ENCODE measurements at places on chromosomes 6 and 20. TPM values are rescaled to one million over a fixed set of nuclear protein-coding genes. Genes with fewer than 3 reads are reported as not detected.

Gene PHACTR1
- total RNA-seq, result 2.9 TPM

DNA sequence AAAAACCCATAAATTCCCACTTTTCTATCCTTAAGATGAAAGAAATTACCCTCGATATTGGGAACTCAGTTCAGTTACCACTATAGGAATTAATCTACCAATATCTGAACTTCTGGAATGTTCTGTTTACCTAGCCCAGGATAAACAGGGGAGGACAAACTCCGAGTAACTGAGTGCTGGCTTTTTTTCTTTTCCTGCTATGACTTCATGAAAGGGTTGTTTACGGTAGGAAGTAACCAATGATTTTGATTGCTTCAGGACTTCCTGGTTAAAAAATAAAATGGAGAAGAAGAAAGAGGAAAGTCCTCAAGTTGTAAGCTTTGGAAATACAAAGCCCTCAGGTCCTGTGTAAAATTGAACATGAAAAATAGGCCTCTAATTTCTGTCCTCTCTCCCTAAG, 167.7 kb downstream of the ZNF217 start:
- no peak for DNase-seq
- no peaks in the 10 kb centered on the region for H3K4me1 ChIP-seq
- H3K4me3 ChIP-seq, result no peak overlapping the region
- no peak overlapping the region for H3K27ac ChIP-seq

DNA sequence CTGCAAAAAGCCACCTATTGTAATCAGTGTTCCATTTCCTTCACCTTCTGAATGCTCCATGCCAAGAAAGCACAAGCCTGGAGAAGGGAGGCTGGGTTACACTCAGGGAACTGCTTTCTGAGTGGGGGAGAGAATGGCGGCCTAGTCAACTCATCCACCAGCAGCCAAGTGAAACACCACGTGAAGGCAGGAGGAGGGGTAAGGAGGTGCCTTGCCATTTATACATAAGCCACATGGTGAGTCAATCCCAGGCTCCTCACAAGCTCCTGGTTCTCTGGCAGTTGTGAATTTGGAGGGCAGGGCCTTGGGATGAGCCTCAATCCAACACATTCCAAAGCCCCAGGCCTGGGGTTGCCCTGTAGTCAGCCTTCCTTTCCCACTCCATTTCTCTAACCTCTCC, 149.4 kb downstream of the CD24 start:
- no peaks in the 10 kb centered on the region for H3K36me3 ChIP-seq
- DNase-seq, result peak; percentile 58
- no peak overlapping the region for H3K4me3 ChIP-seq
- H3K4me1 ChIP-seq, result peaks cover 17% of the 10 kb centered on the region

DNA sequence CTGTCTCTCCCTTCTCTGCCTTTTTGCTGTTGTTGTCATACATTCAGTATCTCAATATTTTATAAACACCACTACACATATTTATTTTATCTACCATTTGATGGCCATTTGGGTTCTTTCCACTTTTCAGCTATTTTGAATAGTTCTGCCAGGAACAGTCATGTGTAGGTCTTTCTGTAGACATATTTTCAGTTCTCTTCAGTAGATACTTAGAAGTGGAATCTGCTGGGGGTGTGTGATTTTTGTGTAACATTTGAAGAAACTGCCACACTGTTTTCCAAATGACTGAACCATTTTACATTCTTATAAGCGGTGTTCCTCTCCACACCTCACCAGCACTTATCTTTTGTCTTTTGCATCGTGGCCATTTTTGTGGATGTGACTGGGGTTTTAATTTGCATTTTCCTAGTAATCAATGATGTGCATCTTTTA, 197.7 kb downstream of the ARID1B start:
- H3K36me3 ChIP-seq, result no peaks in the 10 kb centered on the region
- H3K4me3 ChIP-seq, result no peak overlapping the region
- H3K27ac ChIP-seq, result no peak overlapping the region
- H3K27me3 ChIP-seq, result no peaks in the 10 kb centered on the region

Gene RAD21L1
- total RNA-seq, result not detected

Measured in thyroid gland (tissue), 4 donors.